ENCODE measurements at places on chromosomes 1 and 21.

DNA sequence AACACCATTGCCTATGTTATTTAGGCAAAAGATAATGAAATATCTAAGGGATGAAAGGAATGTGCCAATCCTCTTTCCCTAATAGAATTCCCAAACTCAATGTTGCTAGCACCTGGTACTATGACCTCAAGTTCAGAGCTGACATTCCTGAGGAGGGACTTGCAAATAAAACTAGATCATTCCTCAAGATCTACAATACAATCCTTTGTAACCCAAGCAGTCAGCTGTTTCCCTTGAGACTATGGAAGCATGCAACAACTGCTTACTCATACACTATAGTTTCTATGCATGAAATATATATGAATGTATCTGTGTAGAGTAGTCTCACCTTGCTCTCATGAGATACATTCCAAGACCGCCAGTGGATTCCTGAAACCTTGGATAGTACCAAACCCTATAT lies 65.0 kb downstream of the ABL2 start:
- no peak for DNase-seq

DNA sequence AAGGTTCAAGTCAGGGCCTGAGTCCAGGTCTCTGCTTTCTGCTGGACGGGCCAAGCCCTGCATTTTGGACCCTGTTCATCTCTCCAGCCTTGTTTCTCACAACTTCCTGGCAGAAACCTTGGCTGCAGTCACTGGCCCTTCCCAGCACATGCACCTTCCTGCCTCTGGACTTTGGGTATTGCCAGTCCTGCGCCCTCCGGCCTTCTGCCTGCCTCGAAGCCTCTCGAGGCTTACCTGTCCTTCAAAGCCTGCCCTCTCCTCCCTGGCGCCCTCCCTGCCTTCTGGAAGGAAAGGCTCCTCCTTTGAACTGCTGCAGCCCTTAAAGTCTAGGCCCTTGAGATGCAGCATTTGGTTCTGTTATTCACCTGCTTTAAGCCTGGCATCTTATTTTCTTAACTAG lies 52.8 kb downstream of the HTR6 start:
- no peak for DNase-seq

- no peak for DNase-seq
Observed at GRCh38 chr21:38121888-38122720, 134.7 kb upstream of the KCNJ15 start.

DNA sequence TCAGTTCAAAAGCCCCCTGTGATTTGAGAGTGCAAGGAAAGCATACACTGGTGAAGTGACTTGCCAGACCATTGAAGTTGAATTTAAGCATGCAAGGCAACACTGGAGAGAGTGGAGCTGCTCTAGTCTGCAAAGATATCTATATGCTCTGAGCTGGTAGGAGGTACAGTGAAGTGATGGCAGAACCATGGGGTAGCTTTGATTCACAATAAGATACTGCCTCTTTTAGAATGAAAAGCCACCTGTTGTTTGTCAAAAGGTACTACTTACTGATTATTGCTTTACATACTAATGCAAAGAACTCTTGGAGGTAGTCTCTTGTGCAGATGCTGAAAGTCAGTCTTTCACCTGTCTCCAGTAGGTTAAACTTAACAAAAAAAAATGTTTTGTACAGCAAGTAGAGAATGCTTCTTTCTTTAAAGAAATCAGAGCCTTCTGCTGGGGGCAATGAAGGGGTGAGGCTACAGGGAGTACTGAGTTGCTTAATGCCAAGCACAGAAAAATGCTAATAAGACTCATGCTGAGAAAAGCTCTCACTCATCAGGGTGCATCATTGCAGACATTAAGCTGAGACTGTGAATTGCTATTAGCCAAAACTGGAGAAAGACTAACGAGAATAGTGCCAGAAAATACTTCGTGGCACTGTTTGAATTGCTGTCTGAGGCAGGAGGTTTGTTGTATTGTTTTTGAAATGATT lies 1150.5 kb upstream of the TMPRSS15 start:
- DNase-seq = no peak

- DNase-seq = no peak
Observed at GRCh38 chr1:23872421-23872820, 4.3 kb upstream of the FUCA1 start.

DNA sequence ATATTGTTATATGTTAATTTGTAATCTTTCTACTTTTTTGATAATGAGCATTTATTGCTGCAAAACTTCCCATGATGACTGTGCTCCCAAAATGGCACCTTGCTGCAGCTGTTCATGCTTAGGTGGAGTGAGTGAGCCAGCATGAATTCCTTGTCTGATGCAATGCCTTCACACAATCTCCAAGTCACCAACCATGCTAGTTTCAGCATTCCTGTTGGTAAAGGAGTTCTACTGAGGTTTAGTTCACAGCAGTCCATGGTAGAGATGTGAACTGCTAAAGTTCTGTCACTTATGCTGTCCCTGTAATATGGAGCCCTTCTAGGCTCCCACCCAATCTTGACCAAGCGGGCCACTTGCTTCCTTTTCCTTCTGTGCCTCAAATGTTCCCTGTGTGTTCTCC lies 26.2 kb upstream of the PRKACB start:
- no peak for DNase-seq

DNA sequence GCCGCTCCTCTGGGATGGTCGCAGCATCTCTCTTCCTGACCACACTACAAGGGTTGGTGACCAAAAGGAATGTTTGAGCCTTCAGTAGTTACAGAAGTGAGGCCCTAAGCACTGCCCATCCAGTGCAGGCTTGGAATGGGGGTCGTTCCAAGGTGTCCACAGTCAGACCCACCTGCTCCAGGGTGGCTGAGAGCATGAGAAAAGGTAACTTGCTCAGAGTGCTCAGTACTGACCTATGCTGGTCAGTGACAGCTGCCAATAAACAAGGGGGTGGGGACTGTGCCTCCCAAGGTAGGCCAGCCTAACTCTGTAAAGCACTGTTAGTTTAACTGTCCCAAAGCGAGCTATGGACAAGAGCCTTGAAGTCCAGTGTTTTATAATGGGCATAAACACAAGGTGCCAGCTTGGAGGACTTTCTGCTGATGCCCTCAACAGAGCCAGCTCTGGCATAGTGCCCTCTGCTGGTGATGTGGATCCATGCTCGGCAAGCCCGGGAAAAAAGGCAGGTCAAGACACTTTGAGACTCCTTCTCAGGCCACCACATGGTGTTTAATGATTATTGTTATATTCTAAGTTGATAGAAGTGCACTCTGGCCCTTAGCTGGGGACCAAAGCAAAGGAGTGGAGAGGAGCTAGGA lies 78.1 kb upstream of the DNAH14 start:
- no peak for DNase-seq

All from amniotic stem cell (primary cell).